Posterior vena cava (tissue), 2 donors: ENCODE measurements at places on chromosomes 5 and 9. TPM values are rescaled to one million over a fixed set of nuclear protein-coding genes. Genes with fewer than 3 reads are reported as not detected.

- no peak for DNase-seq
Measured at GRCh38 chr5:76175821-76176403, 92.7 kb downstream of the SV2C start.

- DNase-seq: no peak
Measured at GRCh38 chr5:18057725-18058124, 423.5 kb downstream of the TAF11L14 start.

DNA sequence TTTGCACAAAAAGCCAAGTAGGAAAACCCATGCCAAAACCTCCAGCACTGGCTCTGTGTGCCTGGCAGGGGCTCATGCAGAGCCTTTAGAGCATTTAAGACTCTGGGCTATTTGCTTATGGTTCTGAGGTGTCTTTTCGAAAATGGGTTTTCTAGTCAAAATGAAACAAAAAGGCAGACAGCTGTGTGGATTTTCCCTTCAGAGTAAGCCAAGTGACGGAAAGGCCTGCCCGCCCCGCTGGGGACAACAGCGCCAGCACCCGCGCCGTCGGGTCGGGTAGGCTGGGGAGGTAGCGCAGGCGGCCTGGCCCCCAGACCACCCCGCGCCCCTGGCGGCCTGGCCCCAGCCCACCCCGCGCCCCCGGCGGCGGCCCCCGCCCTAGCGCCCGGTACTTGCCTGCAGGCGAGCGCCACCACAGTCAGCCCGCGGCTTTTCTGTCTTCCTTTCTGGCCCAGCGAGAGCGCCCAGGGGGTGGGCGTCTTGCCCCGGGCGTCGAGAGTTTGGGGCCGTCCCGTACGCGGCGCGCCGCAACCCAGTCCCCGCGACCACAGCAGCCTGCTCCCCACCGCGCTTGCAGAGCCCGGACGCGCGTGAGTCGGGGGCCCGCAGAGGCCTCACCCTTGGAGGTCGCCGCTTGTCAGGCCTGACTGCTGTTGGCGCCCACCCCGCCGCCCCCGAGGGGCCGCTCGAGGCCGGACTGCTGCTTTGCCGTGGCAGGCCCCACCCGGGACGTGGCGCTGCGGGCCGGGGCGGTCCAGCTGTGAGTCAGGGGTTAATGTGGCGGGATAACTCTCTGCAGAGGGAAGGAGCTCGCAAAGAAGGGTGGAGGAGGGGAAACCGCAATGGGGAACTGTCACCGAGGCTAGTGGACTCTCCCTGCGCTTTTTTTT lies at the start of gene TICAM2:
TICAM2 (minus strand) TSS at position 779 of the 890 bp plus-strand sequence. CDS start 21,223 bp downstream, outside the sequence.
- DNase-seq: peak; percentile 90

- no peak for DNase-seq
Measured at GRCh38 chr9:16809912-16810610, 60.4 kb downstream of the BNC2 start.

The SPRY4 gene
- 12.5 TPM for total RNA-seq

GRCh38 chr5:114360816-114361723 lies 800 bp upstream of the KCNN2 start:
- peak; percentile 77 for DNase-seq

DNA sequence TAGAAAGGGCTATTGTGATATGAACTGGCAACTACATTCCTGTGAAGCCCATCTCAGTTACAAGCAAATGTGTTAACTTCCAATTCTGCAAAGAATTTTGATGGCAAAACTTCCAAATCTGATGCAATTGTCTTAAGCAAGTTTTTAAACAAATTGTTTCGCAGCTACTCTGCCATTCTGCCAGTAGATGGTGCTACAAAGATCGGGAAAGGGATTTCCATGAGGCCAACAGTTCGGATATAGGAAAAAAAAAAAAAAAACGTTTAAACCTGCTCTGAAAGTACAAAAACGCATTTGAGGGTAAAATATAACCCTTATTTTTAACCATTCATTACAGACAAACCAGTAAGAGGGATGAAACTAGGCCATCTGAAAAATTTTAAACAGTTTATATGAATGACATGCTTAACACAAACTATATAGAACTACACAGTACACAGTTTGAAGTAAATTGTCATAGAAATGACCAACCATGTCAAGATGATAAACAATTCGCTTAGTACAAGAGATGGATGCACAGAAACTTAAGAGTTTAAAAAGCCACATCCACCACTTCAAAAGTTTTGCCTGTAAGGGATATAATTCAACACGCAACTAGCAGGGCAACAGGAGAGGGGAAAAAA lies 2.2 kb downstream of the HNRNPA0 start:
- DNase-seq: no peak

The SVEP1 gene
- 97.9 TPM for total RNA-seq

GRCh38 chr5:36438765-36439561 lies 137.3 kb upstream of the RANBP3L start:
- no peak for DNase-seq

GRCh38 chr9:135244271-135245221 lies 157.1 kb downstream of the OLFM1 start:
- DNase-seq: peak; percentile 78

The IFT74 gene
- 11.0 TPM for total RNA-seq

The GPRIN1 gene
- total RNA-seq: 0.37 TPM

The TNFSF15 gene
- total RNA-seq: 0.28 TPM

DNA sequence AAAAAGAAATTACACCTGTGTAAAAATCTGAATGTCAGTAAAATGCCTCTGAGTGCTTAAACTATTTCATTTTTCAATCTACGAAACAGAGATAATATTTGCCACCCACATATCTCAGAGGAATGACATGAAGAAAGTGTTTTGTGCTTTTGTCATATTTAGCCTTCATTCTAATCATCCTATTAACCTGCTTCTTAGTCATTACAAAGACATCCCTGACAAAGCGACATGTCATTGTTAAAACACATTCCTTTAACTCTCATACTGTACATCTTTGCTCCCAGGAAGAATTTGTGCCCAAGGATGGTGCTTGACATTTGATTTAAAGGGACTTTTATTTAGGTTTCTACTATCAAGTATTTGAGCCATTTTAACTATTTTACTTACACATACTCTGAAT lies 275.9 kb downstream of the DMRTA1 start:
- DNase-seq: no peak

DNA sequence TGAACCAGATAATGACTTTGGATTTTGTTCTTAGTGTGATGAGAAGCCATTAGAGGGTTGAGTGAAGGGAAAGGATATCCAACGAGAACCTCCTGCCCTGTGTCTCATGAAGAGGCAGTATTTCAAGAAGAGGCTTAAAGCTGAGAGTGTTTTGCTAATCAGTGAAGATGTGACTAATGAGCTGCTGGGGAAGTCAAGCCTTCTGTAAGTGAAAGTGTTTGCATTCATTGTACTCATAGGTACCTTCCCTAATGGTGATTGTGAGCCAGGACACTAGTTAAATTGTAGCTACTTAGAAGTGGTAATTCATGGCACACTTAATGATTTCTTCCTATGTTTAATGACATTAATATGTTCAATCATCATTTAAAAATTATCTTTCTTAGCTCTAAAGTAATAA lies 23.7 kb downstream of the PIP5K1B start:
- no peak for DNase-seq

- no peak for DNase-seq
Measured at GRCh38 chr5:27290172-27290571, 251.8 kb upstream of the CDH9 start.

GRCh38 chr9:68585034-68585761 lies 44.5 kb upstream of the TMEM252 start:
- no peak for DNase-seq

- DNase-seq: no peak
Measured at GRCh38 chr5:59955241-59955640, 61.7 kb upstream of the PDE4D start.

The PCDH1 gene
- total RNA-seq: 36.7 TPM

DNA sequence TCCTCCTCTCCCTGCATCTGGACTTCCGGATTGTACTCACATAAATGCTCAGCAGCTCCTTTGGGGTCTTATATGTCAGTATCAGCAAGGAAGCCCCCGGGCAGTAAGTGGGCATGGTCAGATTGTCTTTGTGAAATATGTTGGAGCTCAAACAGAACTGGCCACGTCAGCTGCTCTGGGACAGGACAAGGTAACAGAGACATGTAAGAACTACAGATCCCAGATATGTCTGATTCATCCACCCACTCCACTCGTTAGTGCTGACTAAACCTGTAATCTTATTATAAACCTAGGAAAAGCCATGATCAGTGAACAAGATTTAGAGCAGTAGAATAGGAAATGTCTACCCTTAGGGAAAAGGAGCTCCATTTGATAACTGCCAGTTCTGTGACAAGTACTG lies 561.8 kb downstream of the CETN3 start:
- no peak for DNase-seq

The FAM221B gene
- not detected for total RNA-seq

- no peak for DNase-seq
Measured at GRCh38 chr9:79369676-79370075, 202.1 kb upstream of the TLE4 start.

DNA sequence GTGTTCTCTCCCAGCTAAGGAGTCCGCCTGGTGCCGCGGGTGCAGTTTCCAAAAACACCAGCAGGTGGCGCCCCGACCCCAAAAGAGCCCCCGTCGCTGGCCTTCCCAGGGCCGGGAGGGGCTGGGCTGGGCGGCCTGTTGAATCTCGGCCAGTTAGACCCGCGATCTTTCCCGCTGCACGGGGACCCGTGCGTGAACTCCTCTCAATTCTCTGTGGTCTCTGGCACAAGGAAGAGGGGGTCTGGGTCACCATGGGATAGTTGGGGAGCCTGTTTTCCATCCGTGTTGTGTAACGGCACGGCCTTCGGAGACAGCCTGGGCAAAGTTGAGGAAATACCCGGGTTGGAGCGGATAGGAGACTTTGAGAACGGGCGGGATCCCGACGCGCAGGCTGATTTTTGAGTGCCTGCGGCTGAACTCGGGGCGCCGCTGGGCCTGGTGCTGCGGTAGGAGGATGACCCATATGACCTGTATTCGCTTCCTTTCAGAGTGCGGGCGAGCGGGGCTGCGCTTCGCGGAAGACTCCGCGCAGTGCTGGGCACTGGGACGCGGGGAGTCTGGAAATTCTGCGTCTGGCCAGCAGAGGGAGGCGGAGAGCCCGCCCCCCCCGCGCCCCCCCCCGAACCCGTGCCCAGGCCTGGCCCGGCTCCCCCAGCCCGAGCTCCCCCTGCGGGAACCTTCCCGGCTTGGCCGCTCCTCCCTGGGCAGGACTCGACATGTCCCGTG lies 7.9 kb upstream of the PSD2 start:
- peak; percentile 96 for DNase-seq

The ORM2 gene
- total RNA-seq: not detected

DNA sequence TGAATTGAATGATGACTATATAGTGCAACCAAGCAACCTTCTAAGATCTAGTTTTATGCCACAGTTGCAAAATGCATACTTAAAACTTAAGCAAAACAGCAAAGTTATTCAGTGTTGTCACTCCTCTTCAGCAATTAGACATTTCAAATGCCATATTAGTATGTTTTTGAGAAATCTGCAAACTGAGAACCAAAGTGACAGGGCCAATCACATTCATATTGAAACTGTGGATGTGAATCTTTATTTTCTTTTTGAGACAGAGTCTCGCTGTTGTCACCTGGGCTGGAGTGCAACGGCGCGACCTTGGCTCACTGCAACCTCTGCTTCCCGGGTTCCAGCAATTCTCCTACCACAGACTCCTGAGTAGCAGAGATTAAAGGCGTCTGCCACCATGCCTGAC lies 249.2 kb upstream of the EFNA5 start:
- no peak for DNase-seq

- DNase-seq: no peak
Measured at GRCh38 chr9:4413856-4414255, 76.4 kb upstream of the SLC1A1 start.

GRCh38 chr5:36089989-36090388 lies 23.3 kb upstream of the UGT3A2 start:
- no peak for DNase-seq

The INVS gene
- total RNA-seq: 19.7 TPM

The TSC1 gene
- 33.5 TPM for total RNA-seq

GRCh38 chr9:129671519-129671918 lies 6.1 kb downstream of the PRRX2 start:
- DNase-seq: no peak

- DNase-seq: no peak
Measured at GRCh38 chr9:111992523-111992922, 95.9 kb downstream of the UGCG start.

The GFI1B gene
- not detected for total RNA-seq

DNA sequence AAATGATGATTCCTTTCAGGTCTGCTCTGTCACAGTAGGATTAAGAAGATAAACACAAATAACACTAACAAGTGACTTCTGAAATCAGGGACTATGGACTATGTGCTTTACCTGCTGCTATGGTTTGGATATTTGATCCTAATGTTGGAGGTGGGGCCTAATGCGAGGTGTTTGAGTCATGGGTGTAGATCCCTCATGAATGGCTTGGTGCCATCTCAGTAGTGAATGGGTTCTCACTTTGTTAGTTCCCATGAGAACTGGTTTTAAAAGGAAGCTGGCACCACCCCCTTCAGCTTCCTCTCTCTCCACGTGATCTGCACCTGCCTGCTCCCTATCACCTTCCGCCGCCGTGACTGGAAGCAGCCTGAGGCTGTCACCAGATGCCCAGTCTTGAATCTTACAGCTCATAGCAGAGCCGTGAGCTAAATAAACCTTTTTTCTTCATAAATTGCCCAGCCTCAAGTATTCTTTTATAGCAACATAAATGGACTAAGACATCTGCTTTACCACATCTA lies 3.3 kb downstream of the PPIC start:
- no peak for DNase-seq

DNA sequence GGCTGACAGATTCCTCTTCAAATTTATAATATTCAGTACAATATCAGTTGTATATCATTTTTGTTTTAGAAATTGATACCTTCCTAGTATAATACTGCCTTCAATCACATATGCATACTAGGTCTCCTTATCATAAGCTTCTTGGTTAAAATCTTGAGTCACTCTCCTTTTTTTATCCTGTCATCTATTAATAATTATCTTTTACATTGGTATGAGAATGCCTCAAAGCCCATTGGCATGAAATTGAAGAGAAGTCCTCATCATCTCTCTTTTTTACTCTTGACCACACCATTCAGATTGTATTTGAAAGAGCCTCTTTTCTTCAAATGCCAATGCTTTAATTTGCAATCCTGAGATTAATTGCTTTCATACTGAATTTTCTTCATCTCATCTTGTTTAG lies 810.3 kb downstream of the BRINP1 start:
- no peak for DNase-seq

The POU5F2 gene
- 2.4 TPM for total RNA-seq

- no peak for DNase-seq
Measured at GRCh38 chr5:24497145-24497544, 147.6 kb downstream of the CDH10 start.

DNA sequence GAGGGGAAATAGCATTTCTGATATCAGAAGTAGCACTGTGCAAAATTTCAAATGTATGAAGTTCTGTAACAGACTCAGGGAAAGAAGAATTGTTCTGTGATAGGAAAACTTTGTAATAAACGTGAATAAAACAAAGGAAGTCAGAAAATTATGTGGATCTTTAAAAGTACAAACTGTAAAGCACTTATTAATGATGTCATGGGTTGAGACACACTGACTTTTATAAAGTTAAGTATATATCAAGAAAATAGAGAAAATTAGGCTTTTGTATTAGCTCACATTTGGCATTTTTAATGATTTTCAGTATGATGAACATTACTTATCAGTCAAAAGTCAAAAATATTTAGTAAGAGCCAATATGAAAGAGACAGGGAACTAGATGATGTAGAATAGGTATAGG lies 1081.7 kb upstream of the EDIL3 start:
- no peak for DNase-seq

The ACOT12 gene
- not detected for total RNA-seq

The PAEP gene
- total RNA-seq: not detected

GRCh38 chr9:87883274-87883673 lies 597 bp downstream of the SPATA31E1 start:
- DNase-seq: no peak

GRCh38 chr5:91742550-91742949 lies 359.4 kb upstream of the ARRDC3 start:
- DNase-seq: no peak

GRCh38 chr9:91346644-91347043 lies 15.1 kb downstream of the AUH start:
- DNase-seq: no peak
